ENCODE measurements at places on chromosomes 3 and 15.

DNA sequence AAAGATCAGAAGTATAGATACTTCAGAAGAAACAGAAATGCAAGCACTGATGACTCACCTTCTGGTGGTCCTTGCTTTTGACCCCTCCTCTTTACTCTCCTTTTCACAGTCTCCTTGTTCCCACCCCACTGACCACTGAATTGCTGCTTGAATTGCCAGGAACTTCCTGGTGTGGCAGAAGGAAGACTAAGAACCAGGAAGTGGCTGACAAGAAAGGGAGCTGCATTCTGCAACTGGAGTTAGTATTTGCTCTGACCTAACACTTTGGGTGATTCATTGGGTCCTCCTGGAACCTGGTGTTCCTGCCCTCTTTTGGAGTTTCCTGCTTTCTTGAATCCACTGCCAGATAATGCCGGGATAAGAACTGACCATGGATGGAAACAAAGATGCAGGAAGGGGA lies 23.0 kb downstream of the KY start:
- DNase-seq: no peak

DNA sequence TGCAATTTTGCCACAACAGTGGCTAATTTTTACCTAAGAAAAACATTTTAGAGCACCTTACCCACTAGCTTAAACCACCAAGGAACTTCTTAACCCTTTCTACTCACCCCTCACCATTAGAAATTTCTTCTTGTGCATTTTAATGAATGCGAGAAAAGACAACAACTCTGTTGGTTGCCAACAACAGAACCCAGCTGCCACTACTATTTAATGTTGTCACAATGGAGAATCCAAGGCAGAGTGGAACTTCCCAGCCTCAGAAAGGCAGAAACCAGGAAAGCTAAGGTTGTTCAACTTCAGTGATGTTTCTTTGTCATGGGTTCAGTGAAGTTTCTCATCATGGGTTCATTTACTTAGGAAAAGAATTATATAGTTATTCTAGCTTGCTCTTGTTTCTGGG lies 325.2 kb upstream of the ARL6 start:
- no peak for DNase-seq

DNA sequence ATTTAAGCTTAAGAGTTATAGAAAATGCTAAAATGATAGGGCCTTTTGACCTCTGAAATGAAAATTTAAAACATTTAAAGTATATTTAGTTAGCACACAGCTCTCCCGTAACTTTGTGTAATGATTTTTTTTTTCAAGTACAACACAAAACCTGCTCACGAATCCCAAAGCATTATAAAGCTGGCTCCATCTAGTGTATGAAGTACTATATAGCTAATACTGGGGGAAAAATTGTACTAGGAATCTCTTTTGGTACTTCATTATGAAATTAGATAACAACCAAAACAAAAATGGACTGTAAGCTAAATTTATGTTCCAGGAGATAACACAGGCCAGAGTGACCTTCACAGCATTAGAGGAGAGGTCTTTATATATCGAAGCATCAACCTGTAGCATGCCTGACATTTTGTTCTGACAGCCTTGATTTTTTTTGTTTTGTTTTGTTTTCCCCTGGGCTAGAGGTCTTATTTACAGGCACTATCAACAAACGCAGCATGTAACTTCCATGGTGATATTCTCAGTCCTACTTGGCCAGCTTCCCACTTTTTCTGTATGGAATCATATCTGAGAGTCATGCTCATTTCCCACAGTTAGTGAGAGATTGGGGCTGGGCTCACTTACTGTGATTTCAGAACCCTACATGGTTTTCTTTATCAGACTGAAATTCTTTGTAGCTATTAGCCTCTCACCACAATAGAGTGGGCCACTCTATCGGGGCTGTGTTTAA lies 116.3 kb downstream of the MITF start:
- DNase-seq: no peak

DNA sequence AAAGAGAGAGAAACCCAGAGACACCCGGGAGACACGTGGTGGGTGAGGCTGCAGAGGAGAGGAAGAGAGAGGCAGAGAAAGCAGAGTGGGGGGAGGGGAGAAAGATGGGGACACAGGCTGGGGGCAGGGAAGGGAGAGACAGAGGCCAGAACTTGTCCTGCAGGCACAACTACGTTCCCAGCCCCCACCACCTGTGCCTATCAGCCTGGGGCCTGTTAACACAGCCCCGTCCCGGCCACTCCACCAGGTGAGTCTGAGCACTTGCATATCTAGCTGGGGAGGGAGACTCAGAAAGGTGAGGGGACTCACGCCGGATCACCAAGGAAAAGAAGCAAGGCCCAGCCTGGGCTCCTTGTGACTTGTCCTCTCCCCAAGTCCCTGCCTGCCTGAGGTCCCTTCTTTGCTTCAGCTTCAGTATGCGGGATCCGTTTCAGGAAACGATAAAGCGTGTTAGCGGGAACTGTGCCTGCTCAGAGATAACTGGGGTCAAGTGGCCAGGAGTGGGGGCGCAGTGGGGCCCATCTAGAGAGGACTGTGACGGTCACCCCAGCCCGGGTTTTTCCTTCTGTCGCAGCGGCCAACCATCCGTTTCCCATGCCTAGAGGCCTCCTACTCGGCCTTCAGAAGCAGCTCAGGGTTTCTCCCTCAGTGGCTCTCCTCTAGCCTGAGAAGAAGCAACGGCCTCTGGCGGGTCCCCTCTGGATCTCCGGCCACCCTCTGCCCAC lies 10.3 kb downstream of the LINGO1 start:
- DNase-seq: no peak

DNA sequence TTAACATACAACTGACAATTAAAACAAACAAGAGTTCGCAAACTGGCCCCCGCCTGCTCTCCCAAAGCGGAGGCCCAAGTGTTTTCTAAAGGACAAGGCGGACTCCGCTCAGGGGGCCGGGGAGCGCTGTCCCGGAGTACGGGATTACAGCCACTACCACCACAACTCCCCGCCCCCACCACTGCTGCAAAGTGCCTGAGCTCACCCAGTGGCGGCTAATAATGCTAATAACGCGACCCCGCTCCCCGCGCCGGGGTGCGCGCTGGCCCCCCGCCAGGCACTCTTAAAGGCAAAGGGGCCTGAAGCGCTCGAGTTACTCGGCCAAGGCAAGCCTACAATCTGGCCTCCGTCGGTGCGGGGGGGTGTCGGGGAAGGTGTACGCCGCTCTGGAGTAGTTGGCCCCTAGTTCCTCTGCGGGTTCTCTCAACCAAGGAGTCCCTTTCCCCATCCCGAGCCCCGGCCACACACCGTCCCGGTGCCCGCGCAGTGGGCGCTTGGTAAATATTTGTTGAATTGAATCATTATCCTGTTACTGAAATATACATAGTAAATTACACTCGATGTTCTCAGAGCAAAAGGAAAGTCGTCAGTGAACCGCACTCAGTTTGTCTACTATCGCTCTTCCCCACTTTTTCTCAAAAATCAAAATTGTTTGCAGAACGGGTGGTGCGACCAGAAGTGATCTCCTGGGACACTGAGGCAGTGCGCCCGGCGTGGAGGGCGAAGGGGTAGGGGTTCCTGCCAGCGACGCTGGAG lies 827 bp downstream of the WNT5A start:
- no peak for DNase-seq

- no peak for DNase-seq
Observed at GRCh38 chr15:65038428-65038827, 6.8 kb upstream of the SLC51B start.

DNA sequence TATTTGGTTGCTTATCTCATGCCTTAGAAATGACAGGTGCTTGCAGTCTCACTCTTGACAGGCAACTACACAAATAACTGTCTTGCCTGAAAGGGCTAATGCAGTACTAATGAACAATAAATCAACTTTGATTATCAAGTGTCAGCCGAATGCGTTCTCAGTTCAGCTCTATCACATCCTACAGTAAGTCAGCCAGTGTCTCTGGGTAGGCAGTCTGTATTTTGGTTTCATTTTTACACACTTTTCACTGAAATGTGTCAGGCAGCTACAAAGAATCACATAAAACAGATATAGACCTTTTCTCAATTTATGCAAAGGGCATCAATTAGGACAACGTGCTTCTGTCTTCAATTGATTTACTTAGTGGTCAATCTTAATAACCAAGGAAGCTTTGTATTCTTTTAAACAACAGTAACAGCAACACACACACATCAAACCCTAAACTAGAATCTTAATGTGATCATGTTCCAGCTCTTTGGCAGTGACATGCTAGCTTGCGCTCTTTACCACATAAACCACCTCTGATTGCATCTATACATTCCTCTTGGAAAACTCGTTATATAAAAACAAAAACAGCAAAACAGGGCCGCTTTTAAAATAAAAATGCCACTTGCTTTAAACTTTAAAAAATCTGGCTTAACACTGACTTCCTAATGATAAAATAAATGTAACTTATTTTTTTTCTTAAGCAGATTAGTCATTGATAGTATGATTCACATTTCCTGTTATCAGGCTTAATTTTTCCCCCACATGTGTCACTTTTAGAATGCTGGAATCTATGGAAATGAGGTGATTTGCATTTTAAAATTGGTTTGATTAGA lies 520.4 kb downstream of the FOXP1 start:
- DNase-seq: no peak

Data from CD4-positive, alpha-beta T cell treated with Interleukin-4 for 1 hour (primary cell).